ENCODE measurements at places on chromosomes 5 and 9.

- no peak for DNase-seq
Measured at GRCh38 chr5:50823568-50823967, 157.1 kb downstream of the PARP8 start.

DNA sequence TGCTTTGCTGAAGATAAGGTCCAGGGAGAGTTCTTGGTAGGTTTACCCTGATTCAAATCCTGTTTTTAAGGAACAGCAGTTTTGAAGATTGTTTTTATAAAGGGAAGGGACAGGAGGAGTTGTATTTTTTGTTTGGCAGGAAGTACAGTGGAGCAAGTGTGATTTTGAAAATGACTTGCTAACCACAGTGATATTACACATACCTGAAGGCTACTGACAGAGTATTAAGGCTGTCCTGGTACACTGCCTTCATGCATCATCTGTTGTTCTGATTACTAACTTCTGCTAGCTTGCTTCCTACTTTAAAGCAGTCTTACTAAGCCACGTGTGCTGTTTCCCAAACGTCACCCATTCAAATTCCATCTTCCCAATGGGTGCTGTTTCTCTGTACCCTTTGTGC is 559.5 kb upstream of the SGCD start:
- no peak for DNase-seq

- no peak for DNase-seq
Measured at GRCh38 chr9:1319436-1319835, 269.3 kb downstream of the DMRT2 start.

DNA sequence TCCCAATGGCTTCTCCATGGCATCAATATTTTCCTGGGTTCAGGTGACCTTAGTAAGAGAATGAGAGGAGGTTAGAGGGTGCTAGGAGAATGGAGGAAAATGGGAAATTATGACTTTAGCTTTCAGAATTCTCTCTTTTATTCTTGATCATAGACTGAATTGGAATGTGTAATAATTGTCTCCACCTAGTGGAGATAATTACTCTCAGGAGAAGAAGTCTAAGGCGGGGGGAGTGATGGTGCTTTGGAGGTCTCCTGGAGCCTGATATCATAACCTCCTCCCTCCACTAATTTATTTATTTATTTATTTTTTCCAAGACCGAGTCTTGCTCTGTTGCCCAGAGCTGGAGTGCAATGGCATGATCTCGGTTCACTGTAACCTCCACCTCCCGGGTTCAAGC is 221.3 kb downstream of the GRIA1 start:
- no peak for DNase-seq

DNA sequence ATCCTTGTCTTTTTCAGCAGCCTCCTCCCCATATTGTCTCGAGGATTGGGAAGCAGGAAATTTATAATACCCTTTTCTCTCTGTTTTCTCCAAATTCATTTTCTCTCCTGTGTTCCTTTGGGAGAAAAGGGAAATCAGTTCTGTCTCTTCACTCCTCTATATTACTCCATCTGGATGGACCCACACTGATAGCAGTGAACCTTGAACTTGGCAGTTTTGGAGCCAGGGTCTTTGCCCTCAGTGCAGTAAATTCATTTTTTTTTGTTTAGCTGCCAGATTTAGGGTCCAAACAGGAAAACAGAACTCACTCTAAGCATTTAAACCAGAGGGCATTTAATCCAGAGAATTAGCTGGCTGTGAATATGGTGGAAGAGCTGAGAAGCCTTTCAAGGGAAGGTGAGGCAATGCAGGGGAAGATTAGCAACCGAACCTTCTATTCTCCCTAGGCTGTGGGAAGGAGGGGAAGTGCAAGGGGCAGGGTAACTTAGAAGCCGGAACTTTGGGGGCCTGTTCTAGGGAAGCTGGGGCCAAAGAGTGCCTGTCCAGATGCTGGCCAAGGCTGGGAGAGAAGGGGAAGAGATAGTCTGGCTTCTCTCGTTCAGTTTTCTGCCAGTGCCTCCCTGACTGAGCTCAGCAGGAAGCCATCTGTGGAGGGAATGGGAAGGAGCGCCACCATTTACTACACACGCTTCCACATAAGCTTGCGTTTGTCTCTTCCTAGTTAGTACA is 16.3 kb upstream of the NPR2 start:
- DNase-seq: no peak

- no peak for DNase-seq
Measured at GRCh38 chr5:57956636-57957035, 474.0 kb upstream of the ACTBL2 start.

GRCh38 chr9:29211580-29212396 is 1638.5 kb upstream of the C9orf72 start:
- no peak for DNase-seq

DNA sequence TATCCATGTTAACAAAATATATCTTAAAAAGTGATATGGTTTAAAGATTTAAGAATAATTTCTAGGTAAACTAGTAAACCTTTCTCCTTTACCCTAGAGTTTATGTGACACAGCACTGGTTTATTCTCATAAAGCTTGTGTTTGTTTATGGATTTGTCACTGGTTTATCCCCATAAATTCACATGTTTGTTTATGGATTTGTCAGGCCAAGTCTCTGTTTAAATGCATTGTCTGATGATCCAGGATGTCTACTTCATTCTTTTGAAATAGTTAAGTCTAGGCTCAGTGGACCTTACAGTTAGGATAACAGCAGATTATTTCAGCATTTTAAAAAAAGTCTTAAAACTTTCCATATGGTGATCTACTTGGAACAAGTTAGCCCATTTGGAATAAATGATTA is 334.0 kb downstream of the ARRDC3 start:
- DNase-seq: no peak

GRCh38 chr5:122978068-122978467 is 58.5 kb downstream of the PPIC start:
- DNase-seq: no peak

DNA sequence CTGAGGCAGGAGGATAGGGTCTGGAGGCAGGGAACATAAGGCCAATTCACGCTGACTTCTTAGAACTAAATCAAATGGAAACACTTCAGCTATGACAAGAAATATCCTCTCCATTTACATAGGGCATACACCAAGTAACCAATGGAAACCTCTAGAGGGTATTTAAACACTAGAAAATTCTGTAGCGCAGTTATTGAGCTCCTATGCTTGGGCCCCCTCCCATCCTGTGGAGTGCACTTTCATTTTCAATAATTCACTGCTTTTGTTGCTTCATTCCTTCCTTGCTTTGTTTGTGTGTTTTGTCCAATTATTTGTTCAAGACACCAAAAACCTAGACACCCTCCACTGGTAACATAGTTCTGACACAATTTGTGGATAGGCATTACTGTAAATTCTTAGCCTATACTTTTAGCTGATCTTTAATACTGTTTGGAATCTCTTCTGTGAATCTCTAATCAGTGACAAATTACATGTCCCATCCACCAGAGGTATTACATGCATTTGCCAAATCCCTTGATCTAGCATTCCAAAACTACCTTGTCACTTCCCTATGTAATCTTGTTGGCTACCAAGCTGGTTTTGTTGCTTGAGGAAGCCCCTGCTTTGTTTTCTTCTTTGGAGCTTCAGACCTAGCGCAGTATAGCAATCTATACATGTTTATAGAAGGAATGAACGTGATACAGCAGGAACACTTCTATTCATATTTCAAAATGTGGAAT is 61.6 kb downstream of the ST8SIA4 start:
- no peak for DNase-seq

- no peak for DNase-seq
Measured at GRCh38 chr9:103661663-103662062, 432.4 kb upstream of the SMC2 start.

DNA sequence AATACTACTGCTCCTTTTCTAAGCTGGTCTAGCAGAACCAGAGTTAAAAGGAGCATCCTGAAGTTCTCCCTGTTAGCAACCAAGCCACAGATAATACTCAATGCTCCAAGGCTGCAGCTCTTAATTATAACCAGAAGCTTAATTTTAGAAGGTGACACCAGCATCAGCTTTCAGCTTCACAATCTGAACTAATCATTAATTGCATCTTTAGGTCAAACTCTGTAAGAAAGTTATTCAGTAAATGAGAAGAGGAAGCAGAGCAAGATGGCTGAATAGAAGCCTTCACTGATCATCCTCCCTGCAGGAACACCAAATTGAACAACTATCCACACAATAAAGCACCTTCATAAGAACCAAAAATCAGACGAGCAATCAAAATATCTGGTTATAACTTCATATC is 38.5 kb downstream of the APBA1 start:
- no peak for DNase-seq

DNA sequence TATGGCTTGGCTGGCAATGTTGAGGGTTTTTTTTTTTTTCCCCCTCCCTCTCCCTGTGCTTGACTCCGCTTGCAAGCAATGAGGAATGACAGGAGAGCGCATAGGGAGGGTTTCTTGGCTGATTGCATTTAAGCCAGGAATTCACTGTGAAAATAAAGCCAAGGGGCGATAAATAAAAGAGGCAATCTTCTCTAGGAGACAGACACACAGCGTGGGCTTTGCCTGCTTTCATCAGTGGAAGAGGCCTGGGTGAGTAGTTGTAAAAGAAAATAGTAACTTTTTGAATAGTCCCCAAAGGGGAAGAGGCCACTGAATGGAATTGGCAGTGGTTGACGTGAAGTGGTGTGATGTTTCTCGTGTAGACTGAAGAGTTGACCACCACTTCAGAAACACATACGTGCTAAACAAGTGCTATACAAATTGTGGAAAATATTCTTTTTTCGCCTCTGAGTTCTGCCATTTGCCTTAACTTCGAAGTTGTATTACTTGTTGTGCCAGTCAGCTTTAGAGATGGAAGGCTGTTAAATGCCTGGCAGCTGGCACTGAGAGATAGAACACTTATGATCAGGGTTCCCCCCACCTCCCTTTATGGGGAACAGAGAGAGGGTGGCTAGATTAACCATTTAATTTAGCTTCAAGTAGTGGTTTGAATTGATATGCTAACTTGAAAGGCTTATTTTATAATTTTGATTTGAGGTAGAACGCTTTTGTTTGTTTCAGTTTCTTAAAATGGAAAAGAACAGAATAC is 3.0 kb downstream of the ZSWIM6 start:
- DNase-seq: no peak

DNA sequence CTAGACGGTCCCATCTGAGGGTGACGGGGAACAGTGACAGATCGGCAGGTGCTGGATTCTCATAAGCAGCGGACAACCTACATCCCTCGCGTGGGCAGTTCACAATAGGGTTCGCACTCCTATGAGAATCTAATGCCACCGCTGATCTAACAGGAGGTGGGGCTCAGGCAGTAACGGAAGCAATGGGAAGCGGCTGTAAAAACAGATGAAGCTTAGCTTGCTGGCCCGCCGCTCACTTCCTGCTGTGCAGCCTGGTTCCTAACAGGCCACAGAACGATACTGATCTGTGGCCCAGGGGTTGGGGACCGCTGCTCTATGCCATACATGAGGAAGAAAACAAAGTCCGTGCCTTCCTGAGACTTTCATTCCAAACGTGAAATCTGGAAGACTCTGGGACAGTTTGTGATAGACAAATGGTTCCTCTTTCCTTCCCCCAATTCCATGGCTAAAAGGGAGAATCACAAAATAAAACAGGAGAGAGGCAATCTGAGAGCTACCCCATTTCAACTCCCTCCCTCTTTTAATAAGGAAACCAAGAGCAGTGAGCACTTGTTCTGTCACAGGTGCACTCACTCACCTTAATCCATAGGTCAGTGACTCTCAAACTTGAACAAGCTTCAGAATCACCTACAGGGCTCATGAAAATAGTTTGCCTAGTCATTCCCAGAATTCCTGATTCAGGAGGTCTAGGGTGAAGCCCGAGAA is 12.1 kb downstream of the PDCL start:
- peak; percentile 1 for DNase-seq

DNA sequence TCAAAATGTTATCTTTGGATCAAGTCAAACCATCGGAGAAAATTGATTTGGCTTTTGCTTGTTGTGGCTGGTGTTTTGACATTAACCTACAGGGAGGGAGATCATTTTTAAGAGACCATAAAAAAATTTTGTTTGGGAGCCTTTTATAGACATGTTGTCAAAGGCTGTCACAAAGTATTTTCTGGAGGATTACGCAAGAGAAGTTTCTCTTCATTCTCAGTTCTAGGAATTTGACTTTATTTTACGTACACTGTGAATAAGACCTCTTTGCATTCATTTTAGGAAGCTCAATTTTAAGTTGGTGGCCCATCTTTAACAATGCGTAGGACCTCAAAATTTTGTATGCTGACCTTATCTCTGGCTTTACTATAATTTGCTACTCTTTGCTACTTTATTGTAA is 50.2 kb upstream of the SLC44A1 start:
- DNase-seq: no peak

- DNase-seq: no peak
Measured at GRCh38 chr5:32136342-32136741, 37.8 kb downstream of the GOLPH3 start.

DNA sequence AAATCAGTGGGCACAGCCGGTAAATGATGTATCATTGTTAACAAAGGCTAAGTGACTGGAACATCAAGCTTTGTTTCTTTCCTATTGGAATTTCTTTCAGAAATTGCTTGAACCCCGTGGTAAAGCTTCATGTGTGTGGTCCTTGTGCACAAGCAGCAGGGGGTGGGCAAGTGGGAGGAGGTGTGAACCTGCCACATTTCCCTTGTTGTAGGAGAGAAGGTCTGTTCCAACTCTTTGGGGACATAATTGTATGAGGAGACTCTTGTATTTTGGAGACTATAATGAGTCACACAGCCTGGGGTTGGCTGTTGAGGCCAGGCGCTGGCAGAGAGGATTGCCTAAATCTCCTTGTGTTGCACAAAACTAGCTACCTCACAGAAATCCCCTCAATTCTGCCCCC is 620.5 kb downstream of the IRX1 start:
- DNase-seq: no peak

GRCh38 chr5:142531977-142532780 is 153.7 kb downstream of the FGF1 start:
- DNase-seq: no peak

DNA sequence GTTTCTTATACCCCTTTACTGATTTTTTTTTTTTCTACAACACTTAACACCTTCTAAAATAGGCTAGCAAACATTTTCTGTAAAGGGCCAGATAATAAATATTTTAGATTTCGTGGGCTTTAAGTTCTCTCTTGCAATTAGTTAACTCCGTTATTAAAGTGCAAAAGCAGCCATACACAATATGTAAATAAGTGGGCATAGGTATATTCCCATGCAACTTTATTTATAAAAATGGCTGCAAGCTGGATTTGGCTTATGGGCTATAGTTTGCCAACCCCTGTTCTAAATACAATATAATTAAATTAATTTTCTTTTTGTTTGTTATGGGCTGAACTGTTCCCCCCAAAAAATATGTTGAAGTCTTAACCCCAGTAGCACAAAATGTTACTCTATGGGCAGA is 10.8 kb downstream of the IL6ST start:
- DNase-seq: no peak

DNA sequence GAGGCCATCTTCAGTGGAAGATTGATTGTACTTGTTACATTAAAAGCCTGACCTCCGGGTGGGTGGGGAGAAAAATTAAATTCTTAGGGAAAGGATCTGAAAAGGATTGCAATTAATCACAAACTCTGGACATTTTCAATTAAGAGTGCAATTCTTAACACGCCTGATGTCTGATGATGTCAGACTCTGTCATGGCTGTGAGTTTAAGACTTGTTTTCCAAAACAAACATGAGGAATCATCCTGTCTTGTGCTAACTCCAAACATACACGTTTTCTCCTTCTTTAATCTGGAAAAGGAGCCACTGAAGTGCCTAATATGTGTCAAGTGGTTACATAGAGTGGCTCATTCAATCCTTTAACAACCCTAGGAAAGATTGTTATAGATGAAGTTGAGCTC is 60.4 kb upstream of the SMIM23 start:
- DNase-seq: no peak

- DNase-seq: no peak
Measured at GRCh38 chr5:16737620-16738364, 121.0 kb upstream of the RETREG1 start.
